HFF-Myc (cell line): ENCODE measurements at places on chromosomes 1 and 21.

- no peak for DNase-seq
These were observed 7.3 kb downstream of the CSF1 start for GRCh38 chr1:109917768-109918606.

GRCh38 chr1:12021616-12022015 is 2.3 kb downstream of the MIIP start:
- DNase-seq = no peak

DNA sequence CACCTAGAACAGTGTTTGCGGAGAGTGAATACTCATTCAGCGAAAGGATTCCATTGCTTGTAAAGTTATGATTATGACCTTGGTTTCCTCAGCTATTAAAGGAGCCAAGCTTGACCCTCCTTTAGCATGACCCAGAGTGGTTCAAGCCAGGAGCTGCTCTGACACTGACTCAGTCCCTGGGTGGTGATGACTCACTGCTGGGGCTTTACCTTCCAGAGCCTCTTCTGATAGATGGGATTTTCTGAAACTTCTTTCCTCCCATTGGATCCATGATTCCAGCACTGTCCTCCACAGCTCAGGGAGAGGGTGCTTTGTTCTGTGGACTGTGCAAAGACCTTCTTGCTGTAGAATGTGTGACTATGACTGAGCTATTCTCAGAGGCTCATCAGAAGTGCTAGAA is 77.4 kb downstream of the S1PR1 start:
- no peak for DNase-seq

DNA sequence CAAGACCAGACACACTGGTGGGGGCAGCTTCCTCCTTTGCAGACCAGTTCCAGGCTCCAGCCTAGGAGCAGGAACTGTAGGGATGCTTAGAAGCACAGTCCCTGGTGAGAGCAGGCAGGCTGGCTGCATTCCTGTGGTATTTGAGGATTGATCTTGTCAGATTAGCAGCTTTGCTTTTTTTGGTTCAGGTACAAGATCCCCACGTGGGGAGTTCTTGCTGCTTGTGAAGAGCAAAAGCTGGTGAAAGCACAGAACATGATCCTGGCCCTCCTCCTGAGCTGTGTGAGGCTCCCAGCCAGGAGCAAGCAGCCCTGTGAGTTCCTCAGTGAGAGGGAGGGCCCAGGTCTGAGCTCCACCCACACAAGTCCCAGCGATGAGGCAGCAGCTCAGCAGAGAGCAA is 75.3 kb upstream of the ARTN start:
- DNase-seq = peak; percentile 95

DNA sequence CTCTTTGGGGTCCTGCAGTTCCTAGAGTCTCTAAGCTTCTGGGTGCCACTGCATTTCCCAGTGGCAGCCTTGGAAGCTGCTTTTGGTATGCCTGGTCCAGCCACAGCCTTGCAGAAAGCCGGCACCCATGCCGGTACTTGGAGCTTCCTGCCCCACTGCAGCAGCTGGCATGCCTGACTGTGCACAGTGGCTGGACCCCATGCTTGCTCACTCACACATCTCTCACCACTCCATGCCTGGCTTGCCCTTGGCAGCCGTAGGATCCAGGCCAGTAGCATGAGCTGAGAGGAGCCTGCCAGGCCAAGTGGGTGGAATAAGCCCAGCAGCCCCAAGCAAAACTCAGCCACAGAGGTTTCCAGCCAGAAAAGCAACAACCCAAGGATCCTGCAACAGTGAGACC is 20.3 kb upstream of the FNBP1L start:
- DNase-seq = no peak

GRCh38 chr1:230113593-230114236 is 46.7 kb downstream of the GALNT2 start:
- DNase-seq = peak; percentile 56

DNA sequence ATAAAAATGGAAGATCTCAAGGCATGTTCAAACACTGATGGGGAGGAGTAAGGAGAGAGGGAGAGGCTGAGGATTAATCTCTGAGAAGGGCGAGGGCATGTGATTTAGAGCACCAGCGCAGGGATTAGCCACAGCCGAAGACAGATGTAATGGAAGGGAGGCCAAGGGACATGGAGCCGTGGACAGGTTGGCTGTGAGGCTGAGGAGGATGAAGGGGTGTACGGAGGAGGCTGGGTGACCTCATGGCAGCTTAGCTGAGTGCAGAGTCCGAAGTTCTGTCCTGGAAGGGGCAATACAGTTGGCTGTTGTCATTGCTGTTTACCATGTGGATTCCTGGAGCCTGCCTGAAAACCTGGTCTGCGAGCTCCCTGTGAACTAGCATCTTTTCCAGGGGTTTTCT is 342.8 kb downstream of the RPS6KC1 start:
- DNase-seq = no peak

DNA sequence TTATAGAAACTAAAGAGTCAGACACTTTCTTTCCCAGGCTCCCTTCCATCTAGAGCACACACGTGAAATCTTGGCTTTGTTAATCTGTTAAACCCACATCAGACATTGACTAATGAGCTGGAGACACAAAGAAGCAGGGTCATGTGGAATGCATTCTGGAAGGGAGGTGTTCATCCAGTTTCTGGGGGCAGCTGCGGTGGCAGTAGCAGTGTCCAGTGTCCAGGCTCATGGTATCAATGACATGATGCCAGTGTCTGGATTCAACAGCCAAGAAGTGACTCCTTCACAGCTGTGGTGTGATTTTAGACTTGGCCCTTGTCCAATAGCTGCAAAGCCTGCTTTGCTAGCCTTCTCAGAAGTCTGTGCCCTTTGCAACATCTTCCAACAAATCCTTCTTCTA is 95.2 kb downstream of the NTPCR start:
- no peak for DNase-seq

- DNase-seq = peak; percentile 69
These were observed 8.1 kb upstream of the INKA2 start for GRCh38 chr1:111747282-111747734.
